Left renal pelvis (tissue), 4 donors: ENCODE measurements at places on chromosomes 1 and 21.

DNA sequence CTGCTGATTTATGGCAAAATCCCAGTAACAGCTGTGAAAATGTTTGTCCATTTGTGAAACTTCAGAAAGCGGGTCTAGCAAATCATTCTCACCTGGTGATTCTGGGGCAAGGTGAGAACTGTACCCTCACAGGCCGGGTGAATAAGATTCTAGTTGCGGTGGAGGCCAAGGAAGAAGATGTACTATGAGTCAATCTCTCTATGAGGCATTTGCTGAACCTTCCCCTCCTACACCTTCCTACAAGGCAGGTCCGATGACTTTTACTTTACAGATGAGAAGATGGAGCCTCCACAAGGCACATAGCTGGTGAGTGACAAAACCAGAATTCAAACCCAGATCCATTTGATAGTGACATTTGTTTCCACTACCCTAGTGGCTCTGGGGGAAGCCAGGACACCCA, 72.7 kb downstream of the BACH1 start:
- DNase-seq: no peak

- DNase-seq: no peak
Observed at GRCh38 chr1:183694066-183694465, 41.0 kb upstream of the APOBEC4 start.

- DNase-seq: no peak
Observed at GRCh38 chr1:93592551-93592949, 89.1 kb downstream of the BCAR3 start.

DNA sequence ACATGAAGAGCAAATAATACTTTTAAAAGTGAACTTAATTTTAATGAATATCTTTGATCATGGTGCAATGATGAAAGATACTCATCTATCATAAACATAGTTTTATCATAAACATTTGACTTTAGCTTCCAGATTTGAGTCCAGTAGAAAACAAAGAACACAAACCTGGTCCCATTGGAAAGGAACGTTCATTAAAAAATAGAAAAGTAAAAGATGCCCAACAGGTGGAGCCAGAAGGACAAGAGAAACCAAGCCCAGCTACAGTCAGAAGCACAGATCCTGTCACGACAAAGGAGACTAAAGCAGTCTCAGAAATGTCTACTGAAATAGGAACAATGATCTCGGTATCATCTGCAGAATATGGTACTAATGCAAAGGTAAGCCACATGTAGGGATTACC, 55.6 kb upstream of the MYOCOS start:
- no peak for DNase-seq

DNA sequence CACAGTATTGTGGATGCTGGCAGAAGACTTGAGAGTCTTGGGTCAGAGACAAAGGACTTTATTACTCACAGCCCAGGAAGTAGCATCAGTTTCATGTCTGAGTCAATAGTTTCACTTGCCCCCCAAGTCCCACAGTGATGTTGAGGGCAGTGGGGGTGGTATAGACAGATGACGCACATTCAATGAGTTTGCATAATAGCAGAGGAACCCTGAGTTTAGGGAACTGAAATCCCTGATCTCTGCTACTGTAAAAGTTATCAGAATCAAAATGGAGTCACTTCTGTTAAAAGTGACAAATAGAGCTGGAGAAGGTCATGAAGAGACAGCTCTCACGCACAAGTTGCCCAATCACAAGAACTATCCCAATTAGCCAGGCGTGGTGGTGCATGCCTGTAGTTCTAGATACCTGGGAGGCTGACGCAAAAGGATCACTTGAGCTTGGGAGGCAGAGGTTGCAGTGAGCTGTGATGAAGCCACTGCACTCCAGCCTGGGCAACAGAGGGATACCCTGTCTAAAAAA, 11.5 kb upstream of the HCRTR1 start:
- no peak for DNase-seq

- DNase-seq: no peak
Observed at GRCh38 chr1:243264717-243265116, 8.9 kb downstream of the SDCCAG8 start.

DNA sequence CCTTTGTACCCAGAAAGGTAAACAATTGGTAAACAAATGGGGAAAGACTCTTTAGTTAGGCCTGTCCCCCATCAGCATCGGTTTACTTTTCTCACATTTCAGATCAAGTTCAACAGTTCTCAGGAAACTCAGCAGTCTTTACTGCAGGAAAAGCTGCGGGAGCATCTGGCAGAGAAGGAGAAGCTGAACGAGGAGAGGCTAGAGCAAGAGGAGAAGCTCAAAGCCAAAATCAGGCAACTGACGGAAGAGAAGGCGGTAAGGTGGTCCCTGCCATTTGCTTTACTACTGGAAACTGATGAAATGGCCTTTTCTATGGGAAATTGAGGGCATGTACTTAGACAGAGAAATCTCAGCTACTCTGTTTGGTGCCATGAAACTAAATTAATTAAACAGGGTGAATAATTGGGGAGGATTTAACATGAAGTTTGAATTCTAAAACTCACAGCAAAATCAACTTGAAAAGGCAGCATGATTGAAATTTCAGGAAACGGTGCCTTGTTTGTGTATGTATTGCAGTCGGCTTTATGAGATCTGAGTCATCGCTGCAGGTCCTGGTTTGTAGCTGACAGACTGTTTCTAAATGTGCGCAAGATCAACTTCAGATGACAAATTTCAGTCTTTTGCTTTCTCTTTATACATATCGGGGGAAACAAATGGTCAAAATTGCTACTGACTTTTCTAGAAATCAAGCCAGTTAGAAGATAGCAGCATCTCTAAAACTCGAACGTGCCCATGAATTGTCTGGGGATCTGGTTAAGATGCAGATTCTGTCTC, 67.9 kb upstream of the EFHD2 start:
- no peak for DNase-seq

DNA sequence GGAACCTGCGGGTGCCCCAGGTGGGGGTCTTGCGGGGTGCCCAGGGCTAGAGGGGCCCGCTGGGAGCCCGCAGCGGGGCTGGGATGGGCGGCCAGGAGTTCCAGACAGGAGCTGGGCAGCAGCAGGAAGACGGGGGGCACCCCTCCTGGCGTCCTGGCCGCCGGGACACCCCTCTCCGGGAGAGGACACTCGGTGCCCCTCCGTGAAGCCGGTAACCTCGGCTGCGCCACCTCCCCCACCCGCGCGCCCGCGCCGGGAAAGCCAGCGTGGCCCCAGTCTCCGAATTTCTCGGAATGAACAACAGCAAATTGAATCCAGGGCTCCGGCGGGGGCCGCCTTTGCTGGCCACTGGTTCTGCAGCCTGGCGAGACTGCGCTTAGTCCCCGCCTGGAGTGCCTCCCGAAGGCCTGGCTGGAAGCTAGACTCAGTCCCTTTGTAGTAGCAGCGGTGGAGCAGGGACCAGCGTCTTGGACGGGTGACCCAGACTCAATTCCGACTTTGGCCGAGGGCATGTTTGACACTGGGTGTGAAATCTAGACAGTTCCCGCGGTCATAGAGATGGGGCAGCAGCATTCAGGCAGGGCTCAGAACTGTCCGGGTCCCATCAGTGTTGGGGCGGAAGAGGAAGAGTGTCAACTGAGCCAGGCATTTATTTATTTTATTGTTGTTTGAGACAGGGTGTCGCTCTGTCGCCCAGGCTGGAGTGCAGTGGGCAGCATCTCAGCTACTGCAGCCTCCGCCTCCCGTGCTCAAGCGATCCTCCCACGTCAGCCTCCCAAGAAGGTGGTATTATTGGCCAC, 773 bp downstream of the IFNGR2 start:
- DNase-seq: no peak

DNA sequence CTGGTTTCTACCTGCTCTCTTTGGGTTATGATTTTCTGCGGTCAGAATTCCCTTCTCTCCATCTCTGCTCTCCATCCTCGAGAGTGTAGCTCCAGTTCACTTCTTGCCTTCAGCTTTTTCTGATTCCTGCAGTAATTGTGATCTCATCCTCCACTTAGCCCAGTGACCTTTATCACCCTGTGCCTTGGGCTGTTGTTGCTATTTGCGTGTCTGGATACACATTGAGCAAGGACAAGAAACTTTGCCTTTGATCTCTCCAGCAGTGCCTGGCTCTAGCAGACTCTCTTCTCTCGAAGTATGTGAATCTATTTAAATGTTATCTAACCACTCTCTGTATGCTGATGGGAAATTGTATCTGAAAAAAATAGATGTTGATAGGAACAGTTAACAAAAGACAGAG, 76.4 kb upstream of the MARK1 start:
- no peak for DNase-seq

DNA sequence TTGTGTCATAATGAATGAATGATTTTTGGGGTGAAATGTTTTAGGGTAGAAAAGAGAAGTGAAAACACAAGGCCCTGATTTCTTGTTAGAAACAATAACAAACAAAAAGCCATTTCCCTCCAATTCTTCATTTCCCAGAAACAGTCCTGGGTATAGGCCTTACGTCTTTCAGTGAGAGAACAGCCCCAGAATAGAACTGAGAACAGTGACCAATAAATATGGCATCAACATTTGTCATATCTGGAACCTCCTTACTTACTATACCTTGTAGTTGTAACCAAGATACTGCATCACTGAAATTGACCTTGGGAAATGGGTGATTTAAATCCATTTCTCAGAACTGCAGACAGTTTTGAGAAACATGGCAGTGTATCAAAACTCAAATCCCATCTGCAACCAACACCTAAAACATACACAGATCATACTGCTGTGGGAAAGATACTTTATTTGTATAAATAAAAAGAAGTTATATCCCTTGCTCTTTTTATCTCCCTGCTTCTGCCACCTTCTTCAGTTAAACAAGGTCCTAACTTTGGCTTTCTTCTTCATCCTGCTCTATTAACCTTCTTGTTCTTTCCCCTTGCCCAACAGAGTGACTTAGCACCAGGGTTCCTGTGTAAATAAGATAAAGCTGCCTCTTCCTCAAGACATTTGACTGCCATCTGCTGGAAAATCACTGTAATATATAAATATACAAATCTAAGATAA, 19.5 kb downstream of the XKR8 start:
- no peak for DNase-seq

- peak; percentile 41 for DNase-seq
Observed at GRCh38 chr1:42035205-42035829, 116.6 kb upstream of the HIVEP3 start.

GRCh38 chr1:247884797-247885413, 10.5 kb upstream of the OR2W3 start:
- DNase-seq: no peak

GRCh38 chr21:36699546-36700294, 805 bp downstream of the SIM2 start:
- no peak for DNase-seq

- no peak for DNase-seq
Observed at GRCh38 chr1:208233546-208233945, 10.6 kb downstream of the PLXNA2 start.

DNA sequence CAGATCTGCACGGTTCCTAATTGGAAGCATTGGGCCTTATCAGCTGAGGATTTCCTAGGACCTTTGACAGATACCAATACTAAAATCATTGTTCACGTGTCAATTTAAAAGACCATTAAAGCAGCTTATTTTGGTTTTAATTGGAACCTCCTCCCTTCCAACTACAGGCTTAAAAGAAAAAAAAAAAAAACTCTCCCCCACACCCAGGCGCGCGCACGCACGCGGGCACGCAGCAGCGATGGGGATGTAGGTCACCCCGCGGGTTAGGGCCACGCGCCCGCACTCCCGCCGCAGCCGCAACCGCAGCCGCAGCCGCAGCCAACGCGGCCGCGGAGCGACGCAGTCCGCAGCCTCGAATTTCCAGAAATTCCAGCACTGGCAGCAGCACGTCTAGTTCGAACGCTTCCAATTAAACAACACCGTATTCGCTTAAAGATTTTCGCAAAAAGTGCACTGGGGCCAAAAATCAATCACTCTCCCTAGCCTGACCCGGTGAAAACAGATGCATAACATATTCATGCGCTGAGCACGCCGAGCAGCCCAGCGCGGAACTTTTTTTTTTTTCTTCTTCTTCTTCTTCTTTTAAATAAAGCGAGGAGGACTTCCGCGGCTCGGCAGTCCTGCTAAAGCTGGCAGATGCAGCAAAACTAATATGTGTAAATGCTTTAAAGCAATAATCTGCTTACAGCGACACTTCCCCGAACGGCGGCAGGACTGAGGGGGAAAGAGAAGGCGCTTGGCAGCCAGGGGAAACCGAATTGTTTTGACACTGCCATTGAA, 13.3 kb upstream of the BARHL2 start:
- no peak for DNase-seq

DNA sequence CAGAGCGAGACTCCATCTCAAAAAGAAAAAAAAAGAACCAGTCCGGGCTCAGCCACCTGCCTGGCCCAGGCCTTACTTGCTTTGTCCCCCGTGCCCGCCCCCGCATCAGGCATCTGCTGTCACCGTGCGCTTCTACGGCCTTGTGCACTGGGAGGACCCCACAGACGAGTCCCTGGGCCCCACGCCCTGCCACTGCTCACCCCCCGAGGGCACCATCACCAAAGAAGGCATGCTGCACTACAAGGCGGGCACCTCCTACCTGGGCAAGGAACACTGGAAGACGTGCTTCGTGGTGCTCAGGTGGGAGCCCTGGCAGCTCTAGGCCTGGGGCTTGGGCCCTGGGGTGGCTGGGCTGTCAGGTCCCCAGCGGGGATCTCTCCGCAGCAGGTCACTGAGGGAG, 5.6 kb upstream of the SLC25A34 start:
- no peak for DNase-seq

GRCh38 chr21:28429161-28429560, 563.5 kb downstream of the LTN1 start:
- no peak for DNase-seq

GRCh38 chr1:119676571-119677206, 28.6 kb upstream of the ZNF697 start:
- no peak for DNase-seq

GRCh38 chr21:15121655-15122120, 56.9 kb upstream of the NRIP1 start:
- no peak for DNase-seq

DNA sequence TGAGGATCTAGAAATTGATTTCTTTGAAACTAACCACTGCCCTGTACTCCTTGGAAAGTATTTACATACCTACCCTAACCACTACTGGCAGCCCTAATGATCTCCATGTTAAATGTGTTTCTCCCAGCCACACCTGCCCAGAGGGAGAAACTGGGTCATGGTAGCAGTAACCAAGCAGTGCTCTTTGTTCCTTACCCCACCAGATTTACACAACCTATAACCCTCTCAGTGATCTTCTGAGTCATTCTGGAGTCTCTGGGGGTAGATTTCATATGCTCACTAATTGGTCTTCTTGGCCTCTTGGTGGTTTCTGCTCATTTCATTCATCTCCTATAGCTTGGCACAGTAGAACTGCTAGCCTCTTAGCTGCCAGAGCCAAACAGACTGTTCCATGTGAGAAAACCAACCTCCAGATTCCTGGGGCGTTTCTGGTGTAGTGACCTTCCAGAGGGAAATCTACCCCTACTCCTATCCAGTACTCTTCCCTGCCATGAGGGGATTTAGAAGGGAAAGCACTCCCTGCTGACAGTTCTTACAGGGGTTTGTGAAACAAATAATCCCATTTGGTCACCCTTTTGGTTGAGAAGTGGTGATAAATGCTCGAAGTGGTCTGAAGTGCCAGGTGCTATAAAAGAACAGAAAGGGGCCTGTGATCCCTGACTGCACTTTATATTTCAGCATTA, 36.2 kb upstream of the LRIG2 start:
- no peak for DNase-seq

GRCh38 chr1:243452092-243452491, 196.3 kb downstream of the SDCCAG8 start:
- DNase-seq: no peak

- no peak for DNase-seq
Observed at GRCh38 chr1:31755197-31755611, 8.9 kb downstream of the ADGRB2 start.

GRCh38 chr1:182602935-182603645, 1.1 kb downstream of the RGS16 start:
- no peak for DNase-seq
